ENCODE measurements at places on chromosomes 16 and 17.
A peak's percentile ranks its signal among the peaks of the same experiment; 100 is the strongest.

DNA sequence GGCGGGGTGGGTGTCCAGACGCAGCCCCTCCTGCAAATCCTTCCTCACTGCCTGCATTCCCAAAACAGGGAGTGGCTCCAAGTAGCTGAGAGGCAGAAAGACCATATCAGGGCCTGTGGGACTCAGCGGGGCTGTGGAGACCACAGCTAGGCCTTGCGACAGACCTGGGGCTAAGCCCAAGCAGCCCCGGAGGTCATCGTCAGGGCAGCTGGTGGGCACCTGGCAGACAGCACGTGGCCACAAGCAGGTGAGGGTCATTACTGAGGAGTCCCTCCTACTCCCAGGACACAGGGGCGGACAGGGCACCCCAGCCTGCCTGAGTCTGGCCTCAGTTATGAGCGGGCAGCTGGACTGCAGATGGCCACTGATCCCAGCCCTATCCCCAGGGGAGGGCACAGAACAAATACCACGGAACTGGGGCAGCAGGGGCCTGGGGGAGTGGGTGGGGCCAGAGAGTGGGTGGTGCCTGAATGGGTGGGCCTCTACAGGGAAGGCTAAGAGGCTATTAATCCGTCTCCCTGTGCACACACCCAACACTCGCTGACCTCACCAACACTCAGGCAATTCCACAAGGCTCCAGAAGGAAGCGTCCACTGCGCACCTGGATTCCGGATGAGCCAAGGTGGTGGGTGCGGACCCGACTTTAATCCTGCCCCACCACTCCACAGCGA is 8.5 kb downstream of the HS3ST6 start:
- DNase-seq, result no peak

- DNase-seq, result no peak
These were observed 1.4 kb downstream of the NSMCE1 start for GRCh38 chr16:27267037-27267677.

- DNase-seq, result peak; percentile 11
These were observed 10.5 kb upstream of the METRNL start for GRCh38 chr17:83068641-83069570.

DNA sequence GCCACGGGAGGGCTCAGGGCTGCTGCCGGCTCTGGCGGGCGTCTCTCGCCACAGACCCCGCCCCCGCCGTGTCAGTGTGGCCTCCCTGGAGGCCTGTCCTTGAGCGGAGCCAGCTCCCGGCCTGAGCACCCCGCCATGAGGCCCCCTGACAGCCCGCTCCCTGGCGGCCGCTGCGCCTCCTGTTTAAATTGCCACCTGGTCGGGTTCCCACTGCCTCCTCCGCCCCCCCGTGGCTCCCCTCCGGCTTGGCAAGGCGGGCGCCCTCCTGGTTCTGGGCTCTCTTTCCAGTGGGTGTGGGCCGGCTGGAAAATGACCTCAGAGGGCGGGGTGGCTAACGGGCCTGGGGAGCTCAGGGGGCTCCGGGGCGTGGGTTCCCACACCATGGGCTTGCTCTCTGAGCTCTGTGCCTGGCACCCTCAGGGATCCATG is 42.1 kb upstream of the SSTR5 start:
- no peak for DNase-seq

GRCh38 chr16:3484318-3485096 is 10.8 kb downstream of the C16orf90 start:
- no peak for DNase-seq

GRCh38 chr17:73423159-73423715 is 111.4 kb upstream of the CDC42EP4 start:
- DNase-seq, result no peak

DNA sequence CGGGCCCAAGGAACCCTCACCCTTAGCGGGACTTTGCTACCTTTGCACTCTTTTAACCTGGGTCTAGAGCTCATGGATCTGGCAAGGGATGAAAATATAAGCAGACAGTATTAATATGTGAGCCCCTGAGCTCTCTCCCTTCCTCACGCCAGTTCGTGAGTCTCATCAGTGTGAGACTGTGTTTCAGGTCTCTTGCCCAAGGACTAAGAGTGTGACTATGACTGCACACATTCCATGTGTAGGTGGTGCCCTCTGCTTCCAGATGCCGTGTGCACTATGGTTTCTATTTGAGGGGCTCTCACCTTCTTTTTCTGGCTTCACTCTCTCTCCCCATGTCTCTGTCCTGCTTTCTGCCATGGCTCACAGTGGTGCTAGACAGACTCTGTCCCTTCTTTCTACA is 40.5 kb downstream of the DHRS7B start:
- no peak for DNase-seq

GRCh38 chr17:64750891-64751677 is 89.0 kb upstream of the SMURF2 start:
- DNase-seq, result no peak

- no peak for DNase-seq
These were observed 17.3 kb upstream of the ENDOV start for GRCh38 chr17:80397686-80398085.

DNA sequence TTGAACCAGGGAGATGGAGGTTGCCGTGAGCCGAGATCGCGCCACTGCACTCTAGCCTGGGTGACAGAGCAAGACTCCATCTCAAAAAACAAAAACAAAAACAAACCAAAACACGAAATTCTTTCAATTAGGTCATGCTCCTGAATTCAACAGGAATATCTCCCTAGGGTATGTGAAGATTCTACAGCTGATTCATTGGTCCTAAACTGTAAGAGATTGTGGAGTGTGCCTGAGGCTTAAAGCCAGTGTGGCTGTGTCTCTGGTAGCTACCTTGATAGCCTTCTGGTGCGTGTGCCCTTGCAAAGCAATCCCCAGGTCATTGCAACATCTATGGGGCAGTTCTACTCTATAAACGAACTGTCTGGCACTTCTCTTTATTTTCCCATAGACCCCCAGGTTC is 48.4 kb downstream of the USP43 start:
- no peak for DNase-seq

- no peak for DNase-seq
These were observed 112.5 kb upstream of the CHMP6 start for GRCh38 chr17:80878876-80879722.

DNA sequence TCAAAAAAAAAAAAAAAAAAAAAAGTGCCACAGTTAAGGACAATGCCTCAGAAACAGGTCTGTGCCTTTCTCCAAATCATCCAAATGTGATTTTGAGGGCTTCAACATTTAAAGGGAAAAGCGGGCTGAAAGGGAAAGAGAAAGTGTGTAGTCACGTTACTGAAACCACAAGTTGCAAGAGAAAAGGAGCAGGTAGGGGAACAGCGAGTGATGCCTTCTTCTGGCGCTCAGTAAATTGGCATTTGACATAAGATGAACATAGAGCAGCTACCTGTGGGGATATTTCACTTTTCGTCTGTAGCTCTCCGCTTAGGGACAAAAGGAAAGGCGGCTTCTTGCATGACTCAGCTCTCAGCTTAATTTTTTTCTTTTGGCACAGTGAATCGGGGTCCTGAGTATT is 11.1 kb downstream of the CMTM2 start:
- DNase-seq, result no peak

GRCh38 chr17:50884439-50885311 is 18.5 kb upstream of the TOB1 start:
- no peak for DNase-seq

DNA sequence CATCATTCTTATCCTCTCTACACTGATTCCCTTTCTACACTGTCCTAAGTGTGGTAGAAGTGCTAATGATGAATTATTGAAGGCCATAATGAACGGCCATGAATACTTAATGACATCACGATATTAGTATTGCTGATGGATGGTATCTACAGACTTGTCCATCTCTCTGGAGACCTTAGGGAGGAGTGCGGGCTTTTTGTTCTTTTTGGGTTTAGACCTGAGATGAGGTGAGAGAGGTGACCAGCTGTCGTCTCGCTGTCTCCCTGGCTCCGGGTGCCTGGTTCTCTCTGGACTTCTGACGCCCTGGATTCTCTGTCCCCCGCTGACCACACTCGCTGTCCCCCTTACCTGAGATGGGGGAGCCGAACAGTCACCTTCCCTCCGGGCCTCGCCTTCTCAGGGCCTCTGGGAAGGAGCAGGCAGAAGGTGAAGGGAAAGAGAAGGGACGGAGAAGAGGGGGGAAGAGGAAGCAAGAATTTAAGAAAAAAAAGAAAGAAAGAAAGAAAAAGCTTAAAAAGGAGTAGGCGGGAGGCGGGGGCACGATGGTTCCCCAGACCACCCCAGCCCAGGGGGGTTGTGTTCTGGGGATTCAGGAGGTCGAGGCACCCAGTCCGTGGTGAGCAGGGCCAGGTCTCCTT is 17.1 kb downstream of the SGCA start:
- no peak for DNase-seq

GRCh38 chr17:14068542-14069250 is 608 bp upstream of the COX10 start:
- no peak for DNase-seq
